ENCODE measurements at places on chromosomes 3 and 15.
A peak's percentile ranks its signal among the peaks of the same experiment; 100 is the strongest.

- peak; percentile 74 for DNase-seq
These were observed at the start of gene ABHD14A for GRCh38 chr3:51974963-51975851. Gene ABHD14A (plus strand): TSS chr3:51975064. CDS start chr3:51975136, 72 bp downstream.

- DNase-seq = no peak
These were observed 24.3 kb downstream of the ARHGAP11B start for GRCh38 chr15:30650012-30650929.

- no peak for DNase-seq
These were observed 661.2 kb upstream of the BCHE start for GRCh38 chr3:166498446-166498845.

GRCh38 chr15:77846360-77846759, 213.6 kb upstream of the LINGO1 start:
- DNase-seq = no peak

DNA sequence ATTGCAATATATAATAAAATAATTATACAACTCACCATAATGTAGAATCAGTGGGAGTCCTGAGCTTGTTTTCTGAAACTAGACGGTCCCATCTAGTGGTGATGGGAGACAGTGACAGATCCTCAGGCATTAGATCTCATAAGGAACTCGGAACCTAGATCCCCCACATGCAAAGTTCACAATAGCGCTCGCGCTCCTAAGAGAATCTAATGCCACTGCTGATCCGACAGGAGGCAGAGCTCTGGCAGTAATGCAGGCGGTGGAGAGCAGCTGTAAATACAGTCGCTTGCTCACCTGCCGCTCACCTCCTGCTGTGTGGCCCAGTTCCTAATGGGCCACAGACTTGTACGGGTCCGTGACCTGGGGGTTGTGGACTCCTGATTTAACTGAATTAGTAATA, 87.8 kb downstream of the P3H2 start:
- no peak for DNase-seq

- DNase-seq = no peak
These were observed 67.7 kb downstream of the CERS3 start for GRCh38 chr15:100461049-100461448.

DNA sequence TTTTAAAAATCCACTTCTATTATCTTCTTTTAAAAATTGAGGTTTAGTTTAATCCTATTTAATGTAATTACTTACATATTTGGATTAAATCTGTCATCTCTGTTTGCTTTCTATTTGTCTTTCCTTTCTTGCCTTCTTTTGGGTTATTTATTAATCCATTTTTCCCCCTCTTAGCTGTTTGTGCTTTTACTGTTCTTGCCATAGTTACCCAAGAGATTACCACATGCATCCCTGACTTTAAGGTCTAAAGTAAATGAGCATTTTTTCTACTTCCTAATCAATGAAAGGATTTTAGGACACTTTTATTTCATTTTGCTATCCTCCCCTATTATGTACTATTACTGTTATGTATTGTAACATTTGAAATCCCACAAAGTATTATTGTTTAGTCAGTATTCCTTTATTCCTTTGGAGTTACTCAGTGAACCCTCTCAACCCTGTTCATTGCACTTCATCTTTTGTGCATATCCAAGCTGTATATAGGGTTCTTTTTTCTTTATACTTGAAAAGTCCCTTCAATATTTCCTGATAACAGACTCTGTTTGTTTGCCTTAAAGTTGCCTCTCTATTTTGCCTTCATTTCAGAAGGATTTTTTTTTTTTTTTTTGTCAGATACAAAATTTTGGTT, 62.7 kb downstream of the MEF2A start:
- DNase-seq = no peak

- DNase-seq = no peak
These were observed 64.2 kb upstream of the SLCO2A1 start for GRCh38 chr3:134093956-134094355.

- DNase-seq = peak; percentile 39
These were observed 105.0 kb downstream of the KLHL25 start for GRCh38 chr15:85689729-85690128.

DNA sequence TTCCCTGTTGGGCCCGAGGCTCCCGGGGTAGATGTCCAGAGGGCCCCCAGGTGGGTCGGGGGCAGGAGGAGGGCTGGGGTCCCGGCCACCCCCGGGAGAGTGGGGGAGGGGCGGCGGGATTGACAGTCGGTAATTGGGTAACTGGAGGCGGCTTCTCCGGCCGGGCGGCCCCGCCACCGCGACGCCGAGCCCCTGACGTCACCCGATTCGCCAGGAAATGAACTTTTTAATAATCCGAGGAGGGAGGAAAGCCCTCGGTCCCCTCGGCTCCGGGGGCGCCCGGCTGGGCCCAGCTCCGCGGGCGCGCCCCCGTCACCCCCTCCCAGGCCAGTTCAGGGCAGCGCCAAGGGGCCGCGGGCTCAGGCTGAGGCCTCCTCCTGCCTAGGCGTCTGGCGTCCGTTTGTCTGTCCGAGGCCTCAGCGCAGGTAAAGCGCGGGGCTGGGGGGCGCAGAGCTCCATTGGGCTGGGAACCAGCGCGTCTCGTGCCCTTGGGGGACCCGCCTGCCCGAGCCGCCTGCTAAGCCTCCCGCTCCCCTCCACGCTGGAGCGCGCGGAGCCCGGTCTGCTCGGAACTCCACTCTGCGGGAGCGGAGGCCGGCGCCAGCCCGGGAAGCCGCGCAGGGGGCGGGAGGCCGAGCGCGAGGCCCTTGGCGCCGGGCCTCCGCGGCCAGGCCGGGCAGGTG, 3.9 kb downstream of the GATA2 start:
- DNase-seq = no peak

GRCh38 chr3:11784971-11785377, 61.7 kb downstream of the TAMM41 start:
- DNase-seq = no peak

- no peak for DNase-seq
These were observed 29.9 kb upstream of the GRIP2 start for GRCh38 chr3:14570089-14570488.

DNA sequence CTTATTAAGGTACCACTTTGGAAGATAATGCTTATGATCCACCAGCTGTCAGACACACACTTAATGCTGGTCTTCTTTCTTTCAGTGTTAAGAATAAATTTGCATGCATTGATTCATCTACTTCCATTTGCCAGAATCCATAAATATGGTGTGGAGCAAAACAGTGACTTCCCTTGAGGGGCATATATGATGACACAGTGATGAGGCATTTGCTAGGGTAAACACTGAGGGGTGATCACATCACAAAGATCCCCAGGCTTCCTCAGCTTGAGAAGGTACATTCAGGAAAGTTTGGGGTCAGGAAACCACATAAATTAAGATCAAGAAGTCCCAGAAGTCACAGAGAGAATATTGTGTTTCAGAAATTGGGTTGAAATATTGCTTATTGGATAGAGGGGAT, 9.9 kb upstream of the ZBED2 start:
- DNase-seq = no peak

DNA sequence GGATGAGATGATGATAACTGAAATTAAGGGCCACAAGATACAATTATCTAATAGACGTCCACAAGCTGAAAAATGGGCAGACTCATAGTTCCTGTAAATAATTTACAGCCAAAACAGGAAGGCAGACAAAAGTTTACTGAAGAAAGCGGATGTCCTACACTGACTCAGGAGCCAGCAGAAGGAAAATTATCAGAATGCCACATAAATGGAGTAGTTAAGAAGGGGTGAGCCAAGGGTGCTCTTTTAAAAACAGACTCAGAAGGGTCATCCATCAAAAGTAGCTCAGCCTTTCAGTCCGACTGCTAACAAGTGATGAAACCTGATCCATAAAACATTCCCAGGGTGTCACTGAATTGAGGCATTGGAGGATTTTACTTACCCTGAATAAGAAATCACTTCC, 39.8 kb downstream of the TUSC7 start:
- no peak for DNase-seq

- no peak for DNase-seq
These were observed 337.8 kb upstream of the NR2E3 start for GRCh38 chr15:71472566-71472965.

- no peak for DNase-seq
These were observed 34.1 kb downstream of the RAB8B start for GRCh38 chr15:63223463-63223862.

DNA sequence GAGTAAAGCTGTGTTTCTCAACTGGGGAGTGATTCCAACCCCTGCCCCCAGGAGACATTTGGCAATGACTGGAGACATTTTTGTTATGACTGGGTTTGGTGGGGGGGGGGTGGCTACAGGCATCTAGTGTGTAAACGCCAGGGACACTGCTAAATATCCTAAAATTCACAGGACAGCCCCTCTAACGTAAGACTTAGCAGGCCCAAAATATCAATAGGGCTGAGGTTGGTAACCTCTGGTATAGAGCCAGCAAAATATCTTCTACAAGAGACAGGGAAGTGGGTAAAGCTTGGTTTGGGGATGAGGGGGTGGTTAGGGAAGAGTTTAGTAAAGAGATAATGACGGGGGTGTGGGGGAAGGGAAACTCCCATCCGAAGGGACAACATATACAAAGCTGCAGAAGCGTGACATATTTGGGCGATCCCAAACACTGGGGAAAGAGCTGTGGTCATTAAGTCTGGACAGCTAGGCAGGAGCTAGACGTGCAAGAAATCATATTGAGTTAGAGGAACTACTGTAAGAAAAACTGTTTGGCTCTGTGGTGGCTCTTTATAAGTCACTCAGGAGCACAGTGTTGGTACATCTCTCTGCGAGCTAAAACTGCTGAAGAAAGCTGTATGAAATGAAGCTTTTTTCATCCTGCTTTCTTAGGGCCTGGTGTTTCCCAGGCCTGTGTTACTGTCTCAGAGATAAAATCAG, 697 bp upstream of the TRIM69 start:
- no peak for DNase-seq

DNA sequence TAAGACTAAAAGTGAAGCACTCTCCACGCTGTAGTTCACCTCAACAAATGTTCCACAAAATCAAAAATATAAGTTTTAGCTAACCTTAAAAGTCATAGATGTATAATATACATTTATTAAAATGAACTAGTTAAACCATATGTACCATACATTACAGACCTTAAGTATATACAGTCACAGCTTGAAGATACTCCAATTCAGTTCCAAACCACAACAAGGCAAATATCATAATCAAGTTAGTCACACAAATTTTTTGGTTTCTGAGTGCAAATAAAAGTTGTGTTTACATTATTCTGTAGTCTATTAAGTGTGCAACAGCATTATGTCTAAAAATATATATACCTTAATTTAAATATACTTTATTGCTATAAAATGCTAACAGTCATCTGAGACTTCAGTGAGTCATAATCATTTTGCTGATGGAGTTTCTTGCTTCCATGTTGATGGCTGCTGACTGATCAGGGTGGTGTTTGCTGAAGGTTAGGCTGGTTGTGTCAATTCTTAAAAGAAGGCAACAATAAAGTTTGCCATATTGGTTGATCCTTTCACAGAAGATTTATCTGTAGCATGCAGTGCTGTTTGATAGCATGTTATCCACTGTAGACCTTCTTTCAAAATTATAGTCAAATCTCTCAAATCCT, 736.7 kb downstream of the NSUN3 start:
- no peak for DNase-seq

- DNase-seq = no peak
These were observed 1282.9 kb downstream of the ROBO2 start for GRCh38 chr3:78322780-78323179.

GRCh38 chr3:154235330-154235729, 89.0 kb downstream of the DHX36 start:
- DNase-seq = no peak

DNA sequence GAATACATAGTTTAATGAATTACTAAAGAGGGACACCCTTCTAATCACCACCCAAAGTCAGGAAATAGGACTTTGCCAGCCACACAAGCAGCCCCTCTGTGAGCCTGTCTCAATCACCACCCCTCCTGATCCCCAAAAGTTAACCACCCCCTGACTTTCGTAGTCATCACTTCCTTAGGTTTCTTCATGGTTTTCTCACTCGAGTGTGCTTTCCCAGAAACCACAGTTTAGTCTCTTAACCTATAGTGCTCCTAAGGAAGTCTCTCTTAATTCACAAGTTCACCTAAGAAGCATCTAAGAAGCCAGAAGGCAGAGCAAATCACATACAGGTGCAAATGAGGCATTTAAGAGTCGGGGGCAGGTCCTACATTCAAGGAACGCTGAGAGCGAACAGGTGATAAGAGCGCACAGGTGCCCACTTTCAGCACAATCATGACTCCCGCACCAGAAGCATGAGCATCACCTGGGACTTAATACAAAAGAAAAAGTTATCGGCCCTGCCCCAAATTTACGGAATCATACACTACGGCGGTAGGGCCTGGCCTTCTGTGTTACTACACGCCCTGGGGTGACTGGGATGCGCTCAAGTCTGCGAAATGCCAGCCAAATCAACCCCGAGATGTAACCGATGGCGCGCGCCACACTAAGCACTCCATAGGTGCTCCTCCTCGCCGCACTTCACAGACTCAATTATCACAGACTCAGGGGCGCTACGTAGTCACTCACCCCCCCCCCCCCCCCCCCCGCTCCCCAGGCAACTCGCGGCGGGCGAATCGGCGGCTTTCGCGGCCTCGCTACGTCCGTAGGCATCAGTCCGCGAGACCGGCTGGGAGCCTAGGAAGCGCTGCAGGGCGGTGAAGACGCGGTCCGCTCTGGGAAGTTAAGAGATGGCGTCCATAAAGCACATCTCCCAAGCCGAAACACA, 815 bp downstream of the ULK4 start:
- peak; percentile 52 for DNase-seq

- DNase-seq = no peak
These were observed 68.9 kb downstream of the DNASE1L3 start for GRCh38 chr3:58141766-58142345.

DNA sequence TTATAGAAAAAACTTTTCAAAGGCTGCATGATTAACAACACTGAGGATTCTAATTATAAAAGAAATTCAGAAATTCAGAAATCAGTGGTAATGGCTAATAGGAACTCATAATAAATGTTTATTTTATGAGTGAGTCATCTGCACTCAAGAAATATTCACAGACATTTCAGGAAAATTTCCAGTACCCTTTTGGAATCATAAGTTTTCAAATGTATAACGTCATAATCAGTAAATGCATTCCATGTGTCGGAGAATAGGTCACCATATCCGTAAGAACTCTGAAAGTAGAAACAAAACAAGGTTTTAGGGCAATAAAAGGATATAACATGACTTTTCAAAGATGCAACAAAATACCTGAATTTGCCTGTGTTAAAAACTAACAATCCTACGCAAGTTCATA, 24.7 kb downstream of the EOGT start:
- DNase-seq = no peak

DNA sequence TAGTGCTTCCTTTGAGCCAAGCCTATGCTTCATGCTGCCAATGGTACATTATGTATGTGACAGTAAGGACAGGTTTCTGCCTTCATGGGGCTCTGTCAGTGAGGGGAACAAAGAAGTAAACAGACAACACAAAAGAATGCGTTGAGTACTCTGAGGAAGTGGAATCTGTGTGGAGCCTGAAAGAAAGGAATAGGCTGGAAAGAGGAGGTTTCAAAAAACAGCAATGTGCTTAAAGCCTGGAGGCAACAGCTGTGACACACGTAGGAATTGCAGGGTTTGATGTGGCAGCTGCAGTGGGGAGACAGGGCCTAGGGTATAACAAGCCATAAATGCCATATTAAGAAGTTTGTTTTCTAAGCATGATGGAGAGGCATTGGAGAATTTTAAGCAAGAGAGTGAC, 316.7 kb downstream of the CLSTN2 start:
- DNase-seq = no peak
